ENCODE measurements at places on chromosomes 12 and 14.

- no peak for DNase-seq
These were observed 319.0 kb downstream of the TMTC2 start for GRCh38 chr12:83005534-83006197.

DNA sequence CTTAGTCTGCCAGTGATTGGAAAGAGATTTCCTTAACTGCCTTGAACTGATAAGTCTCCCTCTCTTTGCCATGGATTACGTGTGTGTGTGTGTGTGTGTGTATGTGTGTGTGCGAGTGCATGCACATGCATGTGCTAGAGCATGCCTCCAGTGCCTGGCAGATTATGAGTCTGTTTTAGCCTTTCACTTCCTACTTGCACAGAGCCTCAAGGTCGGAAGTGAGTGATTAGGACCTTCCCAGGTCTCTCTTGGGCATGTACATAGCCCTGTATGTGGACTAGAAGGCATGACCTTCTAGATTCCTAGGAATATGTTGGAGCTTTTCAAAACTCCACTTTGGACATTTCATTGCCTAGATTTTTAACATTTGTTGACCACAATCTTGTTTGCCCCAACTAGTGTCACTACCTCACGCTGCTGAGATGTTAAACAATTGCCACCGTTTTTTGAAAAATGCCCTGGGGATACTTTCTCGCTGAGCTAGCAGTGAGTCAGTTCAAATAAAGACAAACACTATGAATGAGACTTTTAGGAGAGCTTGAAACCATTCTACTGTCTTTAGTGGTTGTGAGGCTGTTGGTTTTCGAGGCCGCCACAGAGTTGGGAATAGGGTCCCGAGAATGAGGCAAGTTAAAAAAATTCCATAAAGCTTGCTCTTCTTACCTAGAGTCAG is 28.2 kb downstream of the KIAA0586 start:
- DNase-seq: no peak

DNA sequence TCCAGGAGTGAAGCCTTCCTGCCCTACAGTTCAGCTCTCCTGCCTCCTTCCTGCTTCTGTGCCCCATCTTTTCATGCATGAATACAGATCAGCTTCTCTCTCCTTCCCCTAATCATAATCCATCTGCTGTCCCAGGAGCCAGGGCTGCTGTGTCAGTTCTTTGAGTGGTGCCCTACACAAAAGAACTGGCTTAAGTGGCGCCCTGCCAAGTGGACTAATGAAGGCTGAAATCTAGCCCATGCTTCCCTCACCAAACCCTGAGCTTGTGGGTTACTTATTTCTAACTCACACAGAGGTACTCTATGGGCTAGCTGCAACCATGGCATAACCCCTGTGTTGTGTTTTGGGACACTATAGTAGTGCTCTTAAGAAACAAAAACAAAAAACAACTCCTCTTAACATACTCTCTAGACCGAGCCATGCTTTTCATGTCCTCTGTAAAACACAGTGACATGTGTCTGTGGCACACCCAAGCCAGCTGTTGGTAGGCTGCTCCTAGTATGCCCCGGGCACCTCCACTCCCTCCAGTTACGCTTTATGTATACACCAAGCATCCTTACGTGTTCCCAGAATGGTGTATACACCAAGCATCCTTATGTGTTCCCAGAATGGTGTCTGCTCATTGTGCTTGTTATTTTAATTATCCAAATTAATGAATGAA is 19.3 kb upstream of the ETV6 start:
- no peak for DNase-seq

DNA sequence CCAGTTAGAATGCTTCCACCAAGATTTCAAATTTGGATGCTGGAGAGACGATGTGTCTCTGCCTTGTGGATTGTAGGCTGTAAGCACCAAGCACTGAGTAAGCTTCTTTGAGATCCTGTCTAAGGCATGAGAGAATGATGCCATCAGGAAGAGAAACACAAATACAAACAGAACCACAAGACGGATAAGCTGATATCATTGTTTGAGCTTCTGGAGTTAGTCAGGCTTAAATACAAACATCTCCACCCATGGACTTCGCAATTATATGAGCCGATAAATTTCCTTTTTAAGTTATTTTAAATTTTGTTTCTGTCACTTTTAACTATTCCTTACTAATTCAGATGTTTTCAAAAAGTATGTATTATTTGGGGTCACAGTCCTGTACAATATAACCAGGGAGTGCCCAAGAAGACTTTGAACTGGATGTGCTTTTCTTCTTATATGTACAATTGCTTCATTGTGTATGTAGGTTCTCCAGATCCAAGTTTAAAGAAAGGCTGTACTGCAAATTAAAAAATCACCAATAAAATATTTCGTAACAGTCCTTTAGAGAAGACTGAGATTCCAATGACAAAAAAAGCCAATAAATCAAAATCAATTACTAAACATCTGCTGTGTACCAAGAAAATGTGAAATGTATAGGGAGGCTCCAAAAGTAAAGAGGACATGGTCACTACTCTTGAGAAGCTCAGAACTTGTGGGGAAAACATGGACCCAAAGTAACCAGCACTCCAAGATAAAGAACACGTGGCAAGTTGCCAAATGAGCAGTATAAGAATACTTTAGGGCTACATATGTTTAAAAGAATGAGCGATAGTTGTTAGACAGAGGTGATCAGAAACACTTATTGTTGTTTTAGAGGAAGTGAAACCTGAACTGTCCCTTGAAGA is 274.1 kb downstream of the ADAMTS20 start:
- DNase-seq: no peak

DNA sequence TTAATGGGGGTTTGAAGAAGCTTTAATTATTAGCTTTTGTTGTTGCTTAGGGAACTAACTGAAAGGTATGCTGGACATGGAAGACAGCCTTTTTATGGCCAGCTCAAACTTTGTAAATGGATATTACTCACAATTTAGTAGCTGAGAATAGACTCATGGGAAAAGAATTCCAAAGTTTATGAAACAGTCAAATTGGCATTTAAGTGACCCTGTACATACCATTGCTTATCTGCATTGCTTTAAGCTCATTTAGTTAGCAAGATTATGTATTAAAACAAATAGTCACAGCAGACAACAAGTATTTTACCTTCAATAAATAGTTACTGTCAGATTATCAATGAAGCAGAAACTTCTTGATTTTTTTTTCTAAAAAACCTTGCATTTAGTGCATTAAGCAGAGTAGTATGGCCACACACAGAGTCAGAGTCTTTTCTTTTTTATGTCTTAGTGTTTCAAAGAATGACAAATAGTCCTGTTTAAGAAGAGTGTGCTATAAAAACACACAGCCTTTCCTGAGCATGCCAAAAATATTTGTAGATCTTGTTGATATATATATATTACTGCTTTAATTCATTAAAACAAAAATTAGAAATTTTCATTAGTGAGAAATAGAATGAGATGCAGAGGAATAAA is 102.2 kb downstream of the TTC6 start:
- DNase-seq: no peak

Measured in activated CD8-positive, alpha-beta memory T cell treated with anti-CD3 and anti-CD28 coated beads for 4 hours (primary cell).